ENCODE measurements at places on chromosomes 1 and 21. TPM values are rescaled to one million over a fixed set of nuclear protein-coding genes. Genes with fewer than 3 reads are reported as not detected.

DNA sequence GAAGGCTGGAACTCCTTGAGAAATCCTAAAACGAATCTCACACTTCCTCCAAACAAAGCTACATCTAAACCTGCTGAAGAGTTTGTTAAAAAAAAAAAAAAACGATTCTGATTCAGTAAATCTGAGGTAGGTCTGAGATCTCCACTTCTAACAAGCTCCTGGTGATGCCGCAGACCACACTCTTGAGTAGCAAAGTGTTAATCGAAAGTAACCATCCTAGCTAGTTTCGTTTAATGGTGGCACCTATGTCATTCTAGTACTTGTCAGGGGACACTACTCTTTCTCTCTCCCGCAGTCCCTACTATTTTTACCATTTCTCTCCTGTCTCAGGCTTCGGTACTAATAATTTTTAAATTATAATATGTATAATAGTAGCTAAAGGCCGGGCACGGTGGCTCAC is 2.1 kb downstream of the CLCC1 start:
- DNase-seq: peak; percentile 17

GRCh38 chr1:26354972-26355371 is 1.0 kb upstream of the CRYBG2 start:
- DNase-seq: no peak

DNA sequence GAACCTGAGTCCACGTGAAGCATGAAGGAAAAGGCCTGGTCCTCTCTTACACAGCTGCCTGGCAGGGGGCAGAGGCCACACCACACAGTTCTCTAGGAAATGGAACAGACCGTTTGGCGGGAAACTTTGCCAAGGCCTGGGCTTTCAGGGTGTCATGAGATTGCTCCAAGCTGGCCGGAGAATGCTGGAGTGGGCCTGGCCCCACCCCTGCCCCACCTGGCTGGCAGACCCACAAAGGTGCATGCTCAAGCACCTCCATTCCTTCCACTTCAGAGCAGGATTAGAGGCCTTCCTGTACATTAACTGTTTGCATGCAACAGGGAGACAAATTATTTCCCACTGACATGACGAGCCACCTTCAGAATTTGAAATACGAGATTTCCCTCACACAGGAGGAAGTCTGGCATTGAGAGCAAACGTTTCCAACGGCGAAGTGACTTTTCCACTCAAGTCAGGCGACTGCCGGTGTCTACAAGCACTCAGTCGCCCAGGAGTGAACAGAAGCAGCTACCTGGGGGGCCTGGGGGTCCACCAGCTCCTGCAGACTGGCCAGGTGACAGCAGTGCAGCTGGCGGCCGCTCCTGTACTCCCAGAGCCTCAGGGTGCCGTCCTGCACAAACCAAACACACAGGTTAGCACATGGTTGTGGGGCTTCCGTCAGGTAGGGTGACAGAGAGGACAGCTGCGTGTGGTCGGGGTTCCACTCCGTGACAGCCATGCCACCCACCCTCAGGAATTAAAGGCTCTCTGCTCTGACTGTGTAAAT is 24.0 kb downstream of the WDR4 start:
- DNase-seq: no peak

GRCh38 chr1:241778117-241778516 is 69.9 kb upstream of the EXO1 start:
- no peak for DNase-seq

Gene REN
- total RNA-seq: not detected

Gene MPL
- total RNA-seq: not detected
